ENCODE measurements at places on chromosomes 1 and 21. TPM values are rescaled to one million over a fixed set of nuclear protein-coding genes. Genes with fewer than 3 reads are reported as not detected.

GRCh38 chr1:23484253-23485001, 448 bp upstream of the ASAP3 start:
- no peaks in the 10 kb centered on the region for H3K27me3 ChIP-seq
- H3K36me3 ChIP-seq, result no peaks in the 10 kb centered on the region

GRCh38 chr1:53328541-53329499, 950 bp upstream of the LRP8 start:
- H3K36me3 ChIP-seq, result peaks cover 2% of the 10 kb centered on the region
- no peaks in the 10 kb centered on the region for H3K27me3 ChIP-seq
- peak overlapping the region; percentile 83 for H3K4me3 ChIP-seq
- peaks cover 14% of the 10 kb centered on the region for H3K4me1 ChIP-seq

DNA sequence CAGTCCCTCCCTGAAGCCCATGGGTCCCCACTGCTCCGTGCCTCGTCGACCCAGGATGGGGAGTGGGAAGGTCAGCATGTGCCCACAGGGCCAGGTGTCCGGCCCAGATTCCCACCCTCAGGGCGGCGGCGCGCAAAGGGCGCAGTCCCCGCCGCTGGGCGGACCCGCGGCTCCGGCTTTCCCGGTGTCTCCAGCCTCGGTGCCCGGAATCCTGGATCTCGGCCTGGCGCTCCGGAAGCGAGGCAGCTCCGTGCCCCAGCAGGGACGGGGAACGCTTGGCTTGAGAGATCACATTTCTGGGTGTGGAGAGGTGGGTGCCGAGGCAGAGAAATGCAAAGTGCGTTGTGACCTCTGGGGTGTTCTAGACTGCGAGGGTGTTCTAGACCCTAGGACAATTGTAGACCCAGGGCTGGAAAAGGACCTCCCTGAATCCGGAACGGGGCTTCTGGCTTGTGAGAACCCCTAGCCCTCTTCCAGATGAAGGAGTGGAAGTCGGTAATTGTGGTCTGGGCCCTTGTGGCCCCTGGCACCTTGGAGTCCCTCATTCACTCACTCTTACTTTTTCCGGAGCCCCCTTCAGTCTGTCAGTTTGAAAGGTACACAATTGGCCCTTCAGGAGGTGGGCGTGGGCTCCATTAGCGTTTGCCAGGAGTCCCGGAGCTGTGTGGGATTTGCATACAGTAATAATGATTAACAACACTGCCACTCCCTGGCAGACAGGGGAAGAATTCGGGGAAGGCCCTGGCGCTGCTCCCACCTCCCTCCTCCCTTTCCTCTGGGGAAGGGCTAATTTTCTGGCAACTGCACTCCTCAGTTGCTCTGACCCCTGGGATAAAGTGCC, 1.6 kb upstream of the KCND3 start:
- peak overlapping the region; percentile 79 for H3K4me3 ChIP-seq
- no peaks in the 10 kb centered on the region for H3K36me3 ChIP-seq
- DNase-seq, result peak; percentile 90
- peaks cover 45% of the 10 kb centered on the region for H3K27me3 ChIP-seq
- H3K27ac ChIP-seq, result no peak overlapping the region

DNA sequence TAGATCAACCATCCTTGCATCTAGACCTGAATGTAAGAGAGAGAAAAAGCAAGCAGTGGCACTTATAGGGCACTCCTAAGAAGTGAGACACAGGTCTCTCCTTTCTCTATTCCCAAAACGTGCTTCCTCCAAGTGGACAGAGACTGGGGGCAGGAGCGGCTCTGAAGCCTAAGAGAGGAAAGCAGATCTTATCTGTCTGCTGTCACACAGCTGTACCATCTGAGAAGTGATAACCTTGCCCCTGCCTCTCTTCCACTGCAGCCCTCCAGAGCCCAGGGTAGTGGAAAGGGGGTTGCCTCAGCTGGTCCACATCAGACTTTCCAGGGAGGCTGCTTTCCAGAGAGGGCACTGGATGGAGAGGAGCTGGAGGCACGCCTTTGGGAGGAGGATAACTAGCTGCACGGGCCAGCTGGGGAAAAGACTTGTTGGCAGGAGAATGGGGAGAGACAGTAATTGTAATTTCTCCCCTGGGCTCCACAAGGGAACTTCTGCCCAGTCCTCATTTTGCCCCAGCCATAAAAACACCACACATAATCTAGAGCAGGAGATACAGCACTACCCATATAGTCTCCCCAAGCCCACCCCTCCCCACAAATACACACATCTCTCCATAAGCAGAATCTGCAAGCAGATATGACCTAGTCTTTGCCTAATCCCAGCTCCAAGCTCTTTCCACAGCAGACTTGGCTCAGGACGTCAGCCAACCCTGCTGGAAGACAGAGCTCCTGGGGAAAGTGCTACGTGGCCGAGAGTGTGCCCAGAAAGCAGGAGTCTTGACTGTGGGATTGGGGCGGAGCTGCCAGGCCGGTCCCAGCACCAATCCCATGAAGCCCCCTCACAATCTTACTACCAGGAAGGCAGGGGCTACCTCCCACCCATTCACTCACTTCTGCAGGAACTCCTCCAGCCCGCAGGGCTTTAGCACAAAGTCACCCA, 31.2 kb downstream of the PIK3C2B start:
- H3K36me3 ChIP-seq, result peaks cover 31% of the 10 kb centered on the region
- H3K4me1 ChIP-seq, result peaks cover 24% of the 10 kb centered on the region
- no peak overlapping the region for H3K27ac ChIP-seq
- DNase-seq, result peak; percentile 46
- no peak overlapping the region for H3K4me3 ChIP-seq
- H3K27me3 ChIP-seq, result no peaks in the 10 kb centered on the region

- no peak for DNase-seq
- H3K4me3 ChIP-seq, result no peak overlapping the region
- peaks cover 32% of the 10 kb centered on the region for H3K27me3 ChIP-seq
- no peaks in the 10 kb centered on the region for H3K36me3 ChIP-seq
- no peak overlapping the region for H3K27ac ChIP-seq
Measured at GRCh38 chr1:203934027-203934426, 72.6 kb downstream of the SNRPE start.

DNA sequence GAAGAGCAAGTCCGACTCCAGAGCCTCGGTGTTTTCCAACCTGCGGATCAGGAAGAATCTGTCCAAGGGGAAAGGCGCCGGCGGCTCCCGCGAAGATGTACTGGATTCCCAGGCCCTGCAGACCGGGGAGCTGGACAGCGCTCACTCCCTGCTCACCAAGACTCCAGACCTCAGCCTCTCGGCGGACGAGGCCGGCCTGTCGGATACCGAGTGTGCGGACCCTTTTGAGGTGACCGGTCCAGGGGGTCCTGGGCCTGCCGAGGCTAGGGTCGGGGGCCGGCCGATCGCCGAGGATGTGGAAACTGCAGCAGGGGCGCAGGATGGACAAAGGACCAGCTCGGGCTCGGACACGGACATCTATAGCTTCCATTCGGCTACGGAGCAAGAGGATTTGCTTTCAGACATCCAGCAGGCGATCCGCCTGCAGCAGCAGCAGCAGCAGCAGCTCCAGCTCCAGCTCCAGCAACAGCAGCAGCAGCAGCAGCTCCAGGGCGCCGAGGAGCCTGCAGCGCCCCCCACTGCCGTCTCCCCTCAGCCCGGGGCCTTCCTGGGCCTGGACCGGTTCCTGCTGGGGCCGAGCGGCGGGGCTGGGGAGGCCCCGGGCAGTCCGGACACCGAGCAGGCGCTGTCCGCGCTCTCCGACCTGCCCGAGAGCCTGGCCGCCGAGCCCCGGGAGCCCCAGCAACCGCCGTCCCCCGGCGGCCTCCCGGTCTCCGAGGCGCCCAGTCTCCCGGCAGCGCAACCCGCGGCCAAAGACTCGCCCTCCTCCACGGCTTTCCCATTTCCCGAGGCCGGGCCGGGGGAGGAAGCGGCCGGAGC, 827 bp downstream of the FMN2 start:
- peak; percentile 92 for DNase-seq
- H3K27ac ChIP-seq, result peak overlapping the region; percentile 65
- H3K4me3 ChIP-seq, result peak overlapping the region; percentile 82
- no peaks in the 10 kb centered on the region for H3K36me3 ChIP-seq

DNA sequence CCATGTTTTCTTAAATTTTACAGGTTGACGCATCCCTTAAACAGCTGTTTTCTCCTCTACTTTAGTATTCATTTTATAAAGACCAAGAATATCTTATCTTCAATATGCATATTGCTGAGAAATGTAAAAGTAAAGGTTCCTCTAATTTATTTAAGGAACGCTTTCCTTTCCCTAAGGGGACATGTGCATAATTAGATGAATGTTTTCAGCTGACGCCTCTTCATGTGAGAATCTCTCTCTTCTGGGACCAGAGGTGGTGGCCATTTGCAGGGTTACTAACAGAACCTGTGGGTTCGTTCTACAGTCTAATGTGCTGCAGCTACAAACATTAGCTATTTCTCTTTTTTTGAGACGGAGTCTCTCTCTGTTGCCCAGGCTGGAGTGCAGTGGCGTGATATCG, 147.7 kb upstream of the L1TD1 start:
- no peaks in the 10 kb centered on the region for H3K27me3 ChIP-seq
- peaks cover 5% of the 10 kb centered on the region for H3K4me1 ChIP-seq
- no peak overlapping the region for H3K27ac ChIP-seq
- peaks cover 1% of the 10 kb centered on the region for H3K36me3 ChIP-seq
- no peak for DNase-seq

- no peak overlapping the region for H3K27ac ChIP-seq
- H3K4me1 ChIP-seq, result peaks cover 15% of the 10 kb centered on the region
- H3K4me3 ChIP-seq, result no peak overlapping the region
- DNase-seq, result no peak
- no peaks in the 10 kb centered on the region for H3K36me3 ChIP-seq
- H3K27me3 ChIP-seq, result no peaks in the 10 kb centered on the region
Measured at GRCh38 chr1:244974106-244974505, 109.8 kb upstream of the HNRNPU start.

GRCh38 chr1:212491454-212491853, 58.7 kb downstream of the NENF start:
- H3K4me1 ChIP-seq, result peaks cover 34% of the 10 kb centered on the region
- no peaks in the 10 kb centered on the region for H3K36me3 ChIP-seq
- no peak overlapping the region for H3K4me3 ChIP-seq
- peaks cover 3% of the 10 kb centered on the region for H3K27me3 ChIP-seq
- peak overlapping the region; percentile 45 for H3K27ac ChIP-seq
- DNase-seq, result no peak

DNA sequence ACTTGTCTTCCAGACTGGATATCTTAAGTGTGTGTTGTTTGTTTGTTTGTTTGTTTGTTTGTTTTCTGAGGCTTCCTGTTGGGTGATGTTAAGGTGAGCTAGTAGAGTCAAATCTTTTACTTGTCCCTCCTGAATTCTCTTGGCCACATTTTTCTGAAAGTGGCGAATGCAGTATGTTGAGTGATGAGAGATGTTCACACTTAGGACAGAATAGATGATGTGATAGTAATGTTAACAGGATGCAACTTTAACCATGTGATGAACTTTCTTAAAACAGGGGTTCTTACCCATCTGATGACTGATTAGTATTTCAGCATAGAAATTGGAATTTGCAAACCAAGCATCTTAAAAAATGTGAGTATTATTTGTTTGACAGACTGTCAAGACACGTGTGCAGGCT, 40.2 kb downstream of the LMO4 start:
- no peak overlapping the region for H3K4me3 ChIP-seq
- DNase-seq, result no peak
- no peak overlapping the region for H3K27ac ChIP-seq
- no peaks in the 10 kb centered on the region for H3K4me1 ChIP-seq
- no peaks in the 10 kb centered on the region for H3K36me3 ChIP-seq
- no peaks in the 10 kb centered on the region for H3K27me3 ChIP-seq

DNA sequence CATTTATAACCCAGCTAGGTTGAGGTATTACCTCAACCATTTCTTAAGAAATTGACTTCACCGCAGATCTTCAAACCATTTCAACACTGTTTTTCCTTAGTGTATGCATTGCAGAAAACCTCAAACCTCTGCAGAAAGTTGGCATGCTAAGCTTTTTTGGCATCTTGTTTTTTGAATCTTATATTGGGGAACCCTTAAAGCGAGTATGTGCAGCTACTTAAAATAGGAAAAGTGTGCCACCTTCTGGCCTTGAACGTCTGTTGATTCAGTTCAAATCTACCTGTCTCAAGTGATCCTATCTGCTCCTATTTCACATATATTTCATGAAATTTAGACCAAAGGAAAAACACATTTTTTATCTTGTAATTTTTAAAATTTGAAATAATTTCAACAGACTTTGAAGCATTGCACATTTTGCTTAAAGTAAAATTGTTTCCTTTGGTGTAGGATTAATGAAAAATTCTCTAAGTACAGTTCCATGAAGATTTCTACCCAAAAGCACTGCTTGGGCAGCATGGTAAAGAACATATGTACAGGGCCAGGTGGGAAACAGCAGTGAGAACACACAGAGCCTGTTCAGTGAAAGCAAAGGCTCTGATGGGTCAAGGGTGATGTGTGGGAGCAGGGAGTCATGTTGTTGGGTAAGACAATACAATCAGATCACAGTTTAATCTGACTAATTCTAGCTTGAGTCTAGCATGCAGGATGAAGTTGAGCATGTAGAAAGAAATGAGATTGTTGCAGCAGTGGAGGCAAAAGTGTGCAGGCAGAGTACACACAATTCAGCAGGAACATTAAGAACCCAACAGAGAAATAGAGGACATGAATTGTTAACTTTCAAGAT, 17.2 kb downstream of the HENMT1 start:
- peaks cover 1% of the 10 kb centered on the region for H3K36me3 ChIP-seq
- peaks cover 7% of the 10 kb centered on the region for H3K4me1 ChIP-seq
- no peak for DNase-seq
- H3K27me3 ChIP-seq, result no peaks in the 10 kb centered on the region
- no peak overlapping the region for H3K27ac ChIP-seq

DNA sequence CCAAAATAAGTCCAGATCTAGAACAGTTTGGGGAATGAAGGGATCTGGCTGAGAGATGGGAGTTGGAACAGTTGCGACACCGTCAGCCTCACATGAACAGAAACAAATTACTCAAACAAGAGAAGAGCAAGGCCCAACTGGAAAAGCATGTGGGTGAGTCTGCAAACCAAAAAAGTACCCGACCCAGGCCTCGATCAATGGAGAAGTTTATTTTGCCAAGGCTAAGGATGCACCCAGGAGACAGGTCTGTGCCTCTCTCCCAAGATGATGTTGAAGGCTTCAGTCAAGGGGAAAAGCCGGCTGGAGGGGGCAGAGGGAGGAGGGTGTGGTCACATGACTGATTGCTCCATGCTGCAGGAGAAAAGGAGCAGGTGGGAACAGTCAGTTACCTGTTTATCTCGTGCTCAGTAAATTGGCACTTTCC, 42.3 kb downstream of the KRTAP10-1 start:
- no peak for DNase-seq
- H3K36me3 ChIP-seq, result peaks cover 9% of the 10 kb centered on the region
- H3K4me1 ChIP-seq, result no peaks in the 10 kb centered on the region
- no peak overlapping the region for H3K4me3 ChIP-seq
- H3K27ac ChIP-seq, result no peak overlapping the region

GRCh38 chr1:116298746-116299145, 74.3 kb upstream of the ATP1A1 start:
- H3K27ac ChIP-seq, result no peak overlapping the region
- H3K27me3 ChIP-seq, result peaks cover 4% of the 10 kb centered on the region
- H3K36me3 ChIP-seq, result no peaks in the 10 kb centered on the region
- H3K4me1 ChIP-seq, result no peaks in the 10 kb centered on the region
- H3K4me3 ChIP-seq, result no peak overlapping the region
- DNase-seq, result no peak

Gene REN
- not detected for total RNA-seq

Gene MSH4
- 0.20 TPM for total RNA-seq

Gene OR10Z1
- not detected for total RNA-seq

Gene CHAF1B
- 3.6 TPM for total RNA-seq
